ENCODE measurements at places on chromosomes 5 and 9.
A peak's percentile ranks its signal among the peaks of the same experiment; 100 is the strongest.

DNA sequence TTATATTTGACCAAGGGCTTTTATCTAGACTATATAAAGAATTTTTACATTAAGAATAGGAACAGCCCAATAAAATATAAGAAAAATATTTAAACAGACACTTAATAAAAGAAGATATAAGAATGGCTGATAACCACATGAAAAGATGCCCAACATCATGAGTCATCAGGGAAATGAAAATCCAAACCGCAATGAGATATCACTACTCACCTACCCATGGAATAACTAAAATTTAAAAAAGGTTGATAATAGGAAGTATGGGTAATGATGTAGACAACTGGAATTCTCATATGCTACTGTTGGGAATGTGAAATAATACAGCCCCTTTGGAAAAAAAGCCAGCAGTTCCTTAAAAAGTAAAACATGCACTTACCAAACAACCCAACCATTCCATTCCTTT, 206.9 kb upstream of the PCSK5 start:
- DNase-seq = no peak

DNA sequence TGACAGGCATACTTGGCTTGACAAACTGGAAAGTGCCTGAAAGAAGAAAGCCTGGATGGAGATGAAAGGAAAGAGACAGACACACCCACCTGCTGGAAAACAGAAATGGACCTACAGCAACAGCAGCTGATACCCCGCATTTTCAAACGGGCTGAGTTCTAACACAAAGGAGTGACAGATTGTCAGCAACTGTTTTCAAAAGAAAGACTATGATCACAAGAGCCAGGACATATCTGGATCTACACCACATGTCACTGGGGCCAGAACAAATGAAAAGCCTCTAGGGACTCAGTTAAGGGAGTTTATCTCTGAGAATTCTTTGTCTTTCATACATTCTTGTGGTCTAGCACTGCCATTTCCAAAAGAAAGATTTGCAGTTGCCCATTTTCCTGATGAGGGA, 24.1 kb upstream of the FST start:
- no peak for DNase-seq

- DNase-seq = no peak
Measured at GRCh38 chr5:163963881-163964280, 458.5 kb downstream of the MAT2B start.

GRCh38 chr5:173240091-173241050, 5.4 kb upstream of the NKX2-5 start:
- no peak for DNase-seq

DNA sequence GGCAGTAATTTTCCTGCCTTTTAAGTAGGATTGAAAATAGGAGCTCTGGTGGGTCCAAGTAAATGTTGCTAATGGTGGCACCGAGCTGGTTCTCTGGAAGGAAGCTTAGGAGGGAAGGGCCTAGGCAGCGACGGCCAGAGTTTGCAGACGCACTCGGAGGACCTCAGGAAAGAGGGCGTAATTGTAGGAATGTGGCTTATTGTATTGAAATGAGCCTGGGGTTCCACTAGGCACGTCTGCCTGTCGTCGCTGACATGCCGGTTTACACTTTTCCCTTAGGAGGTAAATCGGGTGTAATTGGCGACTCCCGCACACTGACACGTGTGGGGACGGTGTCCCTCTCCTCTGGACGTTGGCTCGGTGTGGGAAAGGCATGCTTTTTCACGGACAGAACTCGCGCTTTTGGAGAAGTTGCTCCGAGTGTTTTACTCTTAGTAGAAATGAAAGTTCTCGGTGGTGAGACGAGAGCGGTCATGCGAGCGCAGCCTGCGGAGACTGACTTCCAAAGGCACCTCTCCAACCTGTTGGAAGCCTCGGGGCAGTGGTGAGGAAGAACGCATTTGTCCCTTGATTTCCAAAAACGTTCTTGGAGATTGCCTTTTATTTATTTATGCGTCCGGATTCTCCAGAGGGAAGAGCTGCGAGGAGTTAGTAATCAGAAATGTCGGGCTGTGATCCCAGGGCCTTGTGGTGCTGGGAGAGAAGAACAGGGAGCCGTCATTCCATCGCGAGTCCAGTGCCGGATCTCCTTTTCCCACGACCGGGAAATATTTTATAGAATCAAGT, 1.3 kb downstream of the NR4A3 start:
- peak; percentile 57 for DNase-seq

- no peak for DNase-seq
Measured at GRCh38 chr5:1245905-1246576, 20.9 kb downstream of the SLC6A18 start.

DNA sequence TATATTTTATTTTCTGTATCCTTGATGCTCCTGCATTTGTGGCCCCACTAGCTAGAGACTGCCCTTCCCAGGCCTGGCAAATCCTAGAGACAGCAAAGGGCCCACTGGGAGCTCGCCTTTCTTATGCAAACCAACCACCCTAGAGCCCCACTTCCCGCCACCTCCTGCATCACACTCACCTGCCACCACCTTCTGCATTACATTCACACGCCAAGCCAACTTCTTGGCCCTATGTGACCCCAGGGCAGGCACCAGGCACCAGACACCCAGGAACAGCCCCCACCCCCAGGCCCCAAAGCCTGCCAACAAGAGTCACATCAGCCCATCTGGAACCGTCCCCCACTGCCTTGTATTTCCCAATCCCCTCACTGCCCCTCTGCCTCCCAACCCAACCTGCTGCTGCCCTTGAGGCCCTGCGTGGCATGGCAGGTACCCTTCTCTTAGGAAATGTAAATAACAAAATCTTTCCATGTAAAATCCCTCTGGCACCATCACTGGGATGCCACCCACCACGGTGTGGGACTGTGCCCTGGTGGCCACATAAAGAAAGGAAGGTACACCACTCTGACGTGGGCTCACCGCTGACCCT, 22.0 kb downstream of the ROR2 start:
- no peak for DNase-seq

GRCh38 chr5:5335700-5336264, 86.7 kb upstream of the ICE1 start:
- peak; percentile 89 for DNase-seq

- peak; percentile 82 for DNase-seq
Measured at GRCh38 chr9:37422289-37423104, at the start of gene GRHPR. Gene GRHPR, plus strand, starts transcription at chr9:37422696. Its CDS starts 55 bp downstream, at chr9:37422751.

GRCh38 chr5:124908581-124909451, 162.4 kb upstream of the ZNF608 start:
- no peak for DNase-seq

DNA sequence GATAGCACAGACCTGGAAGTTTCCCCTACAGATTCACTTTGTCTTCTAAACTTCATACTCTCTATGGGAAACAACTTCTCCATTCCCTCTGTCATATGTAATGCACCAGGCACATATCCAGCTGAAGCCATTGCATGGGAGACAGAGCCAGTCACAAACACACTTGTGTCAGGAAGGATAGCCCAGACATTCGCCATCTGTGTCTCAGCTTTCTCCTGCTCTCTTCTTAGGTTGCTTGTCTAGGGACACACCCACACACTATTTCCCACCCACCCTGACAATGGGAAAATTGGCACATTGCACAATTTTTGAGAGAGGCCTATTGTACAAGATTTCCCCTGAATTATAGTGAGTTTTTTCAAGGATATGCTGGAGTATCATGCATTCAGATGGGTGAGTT, 158.4 kb upstream of the MPDZ start:
- no peak for DNase-seq

DNA sequence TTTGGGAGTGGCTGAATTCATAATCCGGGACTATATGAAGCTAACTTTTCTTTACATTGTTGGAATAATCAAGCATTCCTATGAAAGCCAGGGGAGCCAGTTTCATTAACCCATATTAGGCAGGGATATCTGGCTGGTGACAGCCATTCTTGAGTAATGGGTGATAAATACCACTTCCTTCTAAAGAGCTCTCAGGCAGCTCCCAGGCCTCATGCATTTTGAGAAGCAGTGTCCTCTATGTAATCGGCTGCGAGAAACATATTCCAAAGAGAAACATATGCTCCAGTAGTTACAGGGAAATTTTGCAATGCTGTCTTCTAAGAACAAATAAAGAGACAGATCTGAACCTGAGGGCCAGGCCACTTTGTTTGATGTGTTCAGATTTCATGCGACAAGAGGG, 83.1 kb downstream of the MSX2 start:
- no peak for DNase-seq

DNA sequence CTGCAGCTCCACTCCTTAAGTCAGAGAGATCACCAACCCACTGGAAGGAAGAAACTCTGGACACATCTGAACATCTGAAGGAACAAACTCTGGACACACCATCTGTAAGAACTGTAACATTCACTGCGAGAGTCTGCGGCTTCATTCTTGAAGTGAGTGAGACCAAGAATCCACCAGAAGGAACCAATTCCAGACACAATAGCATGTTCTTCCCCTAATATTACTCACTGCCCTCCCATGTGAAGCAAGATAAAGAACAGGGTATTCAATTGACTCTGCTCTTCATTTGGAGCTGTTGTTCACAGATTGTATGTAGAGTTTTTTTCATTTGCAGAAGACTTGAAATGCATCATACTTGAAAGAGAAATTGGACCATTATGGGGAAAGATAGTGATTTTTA, 10.8 kb downstream of the SAXO1 start:
- no peak for DNase-seq

- peak; percentile 11 for DNase-seq
Measured at GRCh38 chr9:122827761-122828093, 661 bp downstream of the PDCL start.

GRCh38 chr9:95907794-95908193, 32.3 kb downstream of the ERCC6L2 start:
- DNase-seq = no peak
